CD4-positive, alpha-beta T cell treated with Interleukin-15 for 1 hour (primary cell): ENCODE measurements at places on chromosomes 6 and 20.

GRCh38 chr20:36285746-36286447, 20.2 kb upstream of the DLGAP4 start:
- DNase-seq = no peak

DNA sequence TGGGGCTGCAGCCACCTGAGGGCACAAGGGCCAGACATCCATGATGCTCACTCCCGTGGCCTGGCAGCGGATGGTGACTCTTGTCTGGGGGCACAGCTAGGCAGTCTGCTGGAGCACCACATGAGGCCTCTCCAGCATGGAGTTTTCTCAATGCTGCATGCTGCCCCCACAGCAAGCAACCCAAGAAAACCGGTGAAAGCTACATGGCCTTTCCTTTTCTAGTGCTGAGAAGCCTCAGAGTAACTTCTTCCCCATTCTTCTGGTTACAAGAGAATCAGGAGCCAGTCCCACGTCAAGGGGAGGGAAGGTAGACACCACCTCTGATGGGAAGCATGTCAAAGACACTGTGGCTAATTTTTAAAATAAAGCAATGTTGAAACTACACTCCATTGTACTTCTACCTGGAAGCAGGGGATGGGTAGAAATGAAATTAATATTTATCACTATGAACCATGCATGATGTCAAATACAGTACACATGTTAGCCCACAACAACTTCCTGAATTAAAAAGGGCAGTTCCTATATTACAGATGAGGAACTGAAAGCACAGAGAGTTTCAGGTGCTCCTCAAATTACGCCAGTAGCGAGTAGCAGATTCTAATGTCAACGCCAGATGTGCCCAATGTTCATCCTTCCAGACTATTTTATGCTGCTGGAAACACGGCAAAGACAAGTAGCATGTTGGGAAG, 101.5 kb downstream of the LAMP5 start:
- no peak for DNase-seq

- no peak for DNase-seq
Measured at GRCh38 chr20:19176470-19177052, 35.9 kb upstream of the SLC24A3 start.

GRCh38 chr6:107531868-107532267, 42.0 kb downstream of the SOBP start:
- no peak for DNase-seq

DNA sequence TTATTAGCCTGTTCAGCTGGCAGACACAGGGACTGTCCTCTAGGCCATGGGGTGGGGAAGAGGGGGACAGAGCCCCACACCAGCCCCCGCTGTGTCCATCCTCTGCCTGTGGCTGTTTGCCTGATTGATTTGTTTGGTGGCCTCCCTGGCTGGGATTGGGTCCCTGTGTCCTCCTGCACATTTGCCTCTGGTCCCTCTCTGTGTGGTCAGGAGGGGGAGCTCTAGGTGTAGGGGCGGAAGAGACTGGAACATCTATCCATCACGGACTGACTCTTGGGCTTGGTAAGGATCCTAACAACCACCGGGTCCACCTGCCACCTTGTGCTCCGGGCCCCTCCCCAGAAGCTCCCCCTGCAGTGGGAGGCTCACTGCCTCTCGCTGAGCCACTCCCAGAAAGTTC, 38.4 kb upstream of the CCDC167 start:
- no peak for DNase-seq

- DNase-seq = no peak
Measured at GRCh38 chr6:46393940-46394337, 97.3 kb downstream of the RCAN2 start.

DNA sequence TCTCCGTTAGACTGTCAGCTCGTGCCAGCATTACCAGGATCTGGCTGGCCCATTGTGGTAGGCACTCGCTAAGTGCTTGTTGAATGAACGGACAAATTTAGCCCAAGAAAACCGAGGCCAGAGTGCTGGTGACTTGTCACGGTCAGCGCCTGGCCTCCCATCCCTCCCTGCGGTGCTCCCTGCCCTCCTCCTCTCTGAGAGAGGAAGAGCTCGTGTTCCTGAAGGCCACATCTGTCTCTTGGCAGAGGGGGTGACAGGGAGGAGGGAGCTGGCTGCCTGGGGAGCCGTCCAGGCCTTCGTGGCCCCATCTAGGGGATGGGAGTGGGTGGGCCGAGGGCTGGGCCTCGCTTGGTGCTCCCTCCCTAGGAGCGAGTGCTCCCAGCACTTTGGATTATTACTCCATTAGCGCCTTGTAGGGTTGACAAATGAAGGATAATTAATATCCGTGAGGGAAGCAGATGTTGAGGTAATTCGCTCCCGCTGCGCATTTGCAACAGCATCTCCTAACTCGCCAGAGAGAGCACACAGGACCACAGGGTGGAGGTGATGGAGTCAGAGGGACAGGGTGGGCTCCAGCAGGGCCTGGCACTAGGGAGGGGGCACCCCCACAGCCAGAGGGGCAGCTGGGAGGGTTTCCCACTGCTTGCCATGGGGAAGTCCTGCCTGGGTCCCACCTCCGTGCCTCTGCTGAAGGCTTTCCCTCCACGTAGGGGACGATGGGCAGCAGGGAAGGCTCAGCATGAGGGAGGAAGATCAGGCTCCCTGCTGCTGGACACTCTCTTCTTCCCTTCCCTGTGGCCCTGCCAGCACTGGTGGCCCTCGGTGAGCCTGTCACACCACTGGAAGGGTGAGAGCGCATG, 37.0 kb downstream of the VSTM2L start:
- DNase-seq = no peak

DNA sequence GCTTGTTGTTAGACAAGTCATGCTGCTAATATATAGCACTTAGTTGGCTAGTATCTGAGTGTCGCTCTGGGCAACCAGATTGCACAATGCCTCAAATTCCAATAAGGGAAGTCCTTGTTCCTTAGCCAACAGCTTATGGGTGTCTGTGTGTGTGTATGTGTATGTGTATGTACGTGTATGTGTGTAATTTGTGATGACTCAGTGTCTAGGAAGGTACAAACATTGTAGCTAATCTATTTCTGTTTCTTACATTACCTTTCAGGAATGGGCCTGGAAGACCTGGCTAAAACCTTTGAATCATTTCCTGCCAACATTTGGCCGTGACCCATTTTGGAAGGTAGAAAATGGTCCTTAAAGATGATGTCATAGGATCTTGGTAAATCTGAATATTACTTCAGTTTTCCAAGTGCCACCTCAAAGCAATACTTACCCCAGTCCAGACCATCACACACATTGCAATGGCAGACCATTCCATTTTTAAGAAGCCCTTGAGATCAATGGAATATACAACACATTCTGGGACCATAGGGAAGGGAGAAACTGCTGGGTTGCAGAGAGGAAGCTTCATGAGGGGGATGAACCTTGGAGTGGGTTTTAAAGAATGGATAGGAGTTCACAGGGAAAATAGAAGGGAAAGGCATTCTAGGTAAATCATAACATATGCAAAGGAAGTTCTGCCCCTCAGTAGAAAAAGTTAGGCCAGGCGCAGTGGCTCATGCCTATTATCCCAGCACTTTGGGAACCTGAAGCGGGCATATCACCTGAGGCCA, 25.1 kb downstream of the NEDD9 start:
- peak; percentile 79 for DNase-seq

DNA sequence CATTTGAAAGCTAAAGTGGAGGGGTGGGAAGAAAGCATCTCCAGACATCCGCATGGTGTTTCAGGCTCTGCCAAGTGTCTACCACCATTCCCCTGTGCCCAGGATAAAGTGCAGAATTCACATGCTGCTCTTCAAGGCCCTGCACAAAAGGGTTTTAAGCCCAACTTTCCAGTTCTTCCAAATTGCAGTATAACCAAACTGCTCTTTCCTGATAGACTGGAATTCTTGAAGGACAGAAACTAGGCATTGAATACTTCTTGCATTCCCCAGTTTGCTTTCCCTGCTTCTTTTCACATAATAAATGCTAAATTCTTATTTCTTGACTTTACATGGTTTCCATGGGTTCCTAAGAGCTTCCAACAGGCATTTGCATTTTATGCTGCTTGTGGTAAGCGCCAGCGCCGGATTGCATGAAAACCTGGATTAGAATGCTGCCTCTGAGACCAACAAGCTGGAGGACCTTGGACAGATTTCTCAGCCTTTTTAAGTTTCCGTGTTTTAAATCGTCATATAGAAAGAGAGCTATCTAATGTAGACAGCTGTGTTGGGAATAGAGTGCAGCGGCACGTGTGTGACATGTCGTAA, 7.9 kb downstream of the SOX4 start:
- DNase-seq = no peak

GRCh38 chr6:148457137-148457842, 114.7 kb downstream of the SASH1 start:
- DNase-seq = no peak

GRCh38 chr6:159303159-159303558, 134.0 kb downstream of the FNDC1 start:
- DNase-seq = no peak

DNA sequence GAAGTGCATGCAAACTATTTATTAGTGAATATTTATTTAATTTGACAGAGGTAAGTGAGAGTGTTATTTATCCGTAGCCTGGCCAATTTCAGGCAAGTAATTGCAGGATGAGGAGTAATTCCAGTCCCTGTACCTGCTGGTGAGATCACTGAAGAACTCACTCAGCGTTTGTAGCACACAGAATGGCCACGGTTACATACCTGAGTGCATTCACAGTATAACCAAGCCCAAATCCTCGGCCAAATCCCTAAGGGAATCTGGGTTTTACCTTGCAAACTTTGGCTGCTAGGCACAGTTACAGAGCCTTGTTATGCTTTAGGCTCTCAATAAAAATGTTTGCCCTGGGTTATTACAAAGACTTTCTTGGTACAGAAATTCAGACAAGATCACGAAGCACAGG, 93.3 kb downstream of the KCNQ5 start:
- no peak for DNase-seq

GRCh38 chr20:52150440-52151258, 40.9 kb downstream of the ZFP64 start:
- DNase-seq = no peak

DNA sequence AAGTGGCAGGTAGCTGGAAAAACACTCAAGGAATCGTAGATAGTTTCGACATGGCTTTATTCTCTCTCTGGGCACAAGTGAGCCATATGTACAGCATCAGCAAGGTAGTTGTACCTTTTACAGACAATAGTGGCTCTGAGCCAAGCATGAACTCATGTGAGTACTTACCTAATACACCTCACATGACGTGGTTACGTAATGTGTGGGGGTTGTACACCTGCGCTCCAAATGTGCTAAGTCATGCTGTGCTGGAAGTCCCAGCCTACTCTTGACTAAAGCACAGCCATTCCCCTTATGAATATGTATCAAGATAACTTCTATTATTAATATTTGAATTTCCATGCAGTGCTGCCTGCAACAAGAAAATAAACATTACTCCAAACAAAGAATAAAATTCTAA, 78.8 kb upstream of the HMGN3 start:
- DNase-seq = no peak

DNA sequence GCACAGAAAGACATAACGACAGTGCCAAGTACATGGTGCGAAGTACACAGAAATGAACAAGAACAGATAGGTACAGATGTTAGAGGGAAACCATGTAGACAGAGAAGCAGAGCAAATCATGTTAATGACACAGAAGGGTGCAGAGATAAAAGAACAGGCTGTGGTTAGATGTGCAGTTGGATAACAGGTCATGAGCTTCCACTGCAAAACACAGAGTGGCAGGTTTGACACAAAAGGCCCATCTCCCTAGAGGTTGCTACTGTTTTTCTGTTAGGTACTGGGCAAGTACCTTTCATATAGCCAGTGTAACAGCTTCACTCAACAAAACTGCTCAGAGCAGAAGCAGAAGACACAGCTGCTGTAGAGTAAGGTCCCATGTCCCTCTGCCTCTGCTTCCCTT, 84.6 kb downstream of the AK9 start:
- no peak for DNase-seq

GRCh38 chr20:63653041-63653973, at the start of gene STMN3:
TSS of gene STMN3 (minus strand) at chr20:63653424. CDS start at chr20:63653345, 79 bp downstream.
- peak; percentile 66 for DNase-seq

- DNase-seq = no peak
Measured at GRCh38 chr20:49759266-49759950, 45.7 kb upstream of the B4GALT5 start.

DNA sequence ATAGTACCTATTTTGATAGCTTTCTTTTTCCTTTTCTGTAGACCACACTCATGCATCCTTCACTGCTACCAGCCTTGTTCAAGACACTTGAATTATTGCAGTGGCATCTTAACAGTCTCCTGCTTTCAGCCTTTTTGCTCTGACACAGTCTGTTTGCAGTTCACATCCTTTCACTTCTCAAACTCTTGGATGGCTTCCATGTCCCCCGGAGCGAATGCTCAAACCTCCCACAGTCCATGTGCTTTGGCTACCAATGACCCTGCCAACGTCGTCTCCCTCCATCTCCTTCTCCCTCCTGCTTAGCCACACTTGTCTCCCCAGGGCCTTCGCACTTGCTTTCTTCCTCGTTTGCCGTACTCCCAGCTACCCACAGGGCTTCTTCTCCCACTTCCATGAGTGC, 270.0 kb upstream of the ZFP64 start:
- no peak for DNase-seq

DNA sequence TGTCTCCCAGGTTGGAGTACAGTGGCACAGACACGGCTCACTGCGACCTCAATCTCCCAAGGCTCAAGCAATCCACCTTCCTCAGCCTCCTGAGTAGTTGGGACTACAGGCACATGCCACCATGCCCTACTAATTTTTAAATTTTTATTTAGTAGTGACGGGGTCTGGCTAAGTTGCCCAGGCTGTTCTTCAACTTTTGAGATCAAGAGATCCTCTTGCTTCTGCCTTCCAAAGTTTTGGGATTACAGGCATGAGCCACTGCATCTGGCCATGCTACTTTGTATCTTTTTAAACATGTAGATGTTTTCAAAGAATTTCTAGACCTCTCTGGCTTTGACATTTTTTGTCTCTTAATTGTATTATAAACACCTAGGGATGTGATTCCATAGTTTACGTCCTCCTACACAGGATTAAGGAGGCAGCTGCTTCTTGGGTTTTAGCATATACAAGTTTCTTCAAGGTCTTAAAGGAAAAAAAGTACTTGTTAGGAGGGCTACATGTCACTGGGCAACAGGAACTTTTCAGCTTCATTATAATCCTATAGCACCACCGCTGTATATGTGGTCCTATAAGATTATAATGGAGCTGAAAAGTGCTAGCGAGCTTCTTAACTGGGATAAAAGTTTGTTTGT, 1.3 kb downstream of the ADAT2 start:
- no peak for DNase-seq

GRCh38 chr6:145551164-145551563, 184.2 kb downstream of the EPM2A start:
- no peak for DNase-seq

DNA sequence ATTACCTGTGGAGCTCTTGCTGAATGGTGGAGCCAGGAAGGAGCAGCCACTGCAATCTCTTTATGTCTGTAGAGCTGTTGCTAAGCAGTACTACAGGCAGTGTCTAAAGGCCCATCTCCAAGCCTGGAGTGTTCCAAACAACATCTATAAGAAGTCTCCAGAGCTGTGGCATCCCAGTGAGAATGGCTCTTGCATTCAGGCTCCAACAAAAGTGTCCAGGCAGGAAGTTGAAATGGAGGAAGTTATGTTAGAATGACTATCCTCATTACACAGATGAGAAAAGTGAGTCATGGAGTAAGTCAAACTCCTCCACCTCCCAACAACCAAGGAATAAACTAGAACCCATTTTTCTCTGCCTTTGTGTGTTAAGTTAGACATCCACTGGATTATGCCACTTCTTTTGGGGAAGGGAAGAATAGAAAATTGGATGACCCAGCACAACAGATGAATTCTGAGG, 288.5 kb upstream of the STXBP5 start:
- no peak for DNase-seq
